Stimulated activated CD4-positive, alpha-beta T cell treated with anti-CD3 and anti-CD28 coated beads, Interleukin-12 subunit alpha, Interleukin-12 subunit beta, amount 100 ng/mL, for 48 hours (primary cell): ENCODE measurements at places on chromosomes 6 and 20.
A peak's percentile ranks its signal among the peaks of the same experiment; 100 is the strongest.

DNA sequence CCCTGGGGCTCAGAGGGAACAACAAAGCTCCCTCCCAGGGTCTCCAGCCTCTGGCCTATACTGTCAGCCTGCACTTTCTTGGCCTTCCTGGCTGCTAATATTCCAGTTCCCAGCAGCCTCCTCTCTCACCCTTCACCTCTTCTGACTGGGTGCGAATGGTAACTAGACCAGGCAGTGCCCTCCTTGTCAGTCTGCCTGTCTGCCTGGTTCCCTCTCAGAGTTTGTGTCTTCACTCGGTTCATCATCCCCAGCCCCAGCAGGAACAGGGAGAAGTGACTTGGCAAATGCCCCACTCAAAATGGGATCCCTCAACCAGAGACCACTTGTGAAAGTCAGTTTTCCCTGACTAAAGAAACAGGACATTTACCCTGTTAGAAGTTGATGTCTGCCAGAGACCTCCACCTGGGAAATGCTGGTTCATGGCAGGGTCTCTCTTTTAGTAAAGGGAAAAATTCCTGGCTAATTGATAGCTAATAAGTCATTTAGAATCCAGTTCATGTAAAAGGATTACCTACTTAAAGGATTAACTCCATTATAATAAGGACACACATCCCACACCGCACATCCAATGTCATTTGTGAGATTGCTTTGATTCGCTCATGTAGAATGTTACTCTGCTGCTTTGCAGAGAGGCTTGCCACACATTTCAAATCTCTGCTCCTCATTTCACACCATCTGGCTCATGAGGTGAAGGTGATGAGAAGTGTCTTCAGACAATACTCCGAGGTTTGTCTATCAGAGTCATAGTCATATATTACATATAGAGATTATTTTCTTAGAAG, 18.6 kb upstream of the MICB start:
- DNase-seq: no peak

GRCh38 chr6:140677781-140678528, 1303.5 kb upstream of the CITED2 start:
- DNase-seq: no peak

GRCh38 chr6:36546308-36546919, 865 bp downstream of the STK38 start:
- DNase-seq: no peak

- no peak for DNase-seq
These were observed 515.8 kb downstream of the PREX1 start for GRCh38 chr20:48311956-48312355.

DNA sequence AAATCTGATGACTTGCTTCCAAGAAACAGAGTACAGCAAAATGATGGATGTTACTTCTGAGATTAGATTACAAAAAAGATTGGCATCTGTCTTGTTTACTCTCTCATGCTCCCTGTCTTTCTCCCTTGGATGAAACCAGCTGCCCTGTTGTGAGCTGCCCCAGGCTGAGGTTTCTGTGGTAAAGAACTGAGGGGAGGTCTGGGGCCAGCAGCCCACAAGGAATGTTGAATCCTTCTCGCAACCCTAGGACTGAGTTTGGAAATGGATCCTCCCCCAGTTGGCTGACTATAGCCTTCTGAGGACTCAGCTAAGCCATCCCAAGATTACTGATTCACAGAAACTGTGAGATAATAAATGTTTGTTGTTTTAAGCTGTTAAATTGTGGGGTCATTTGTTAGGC, 5.6 kb upstream of the HECA start:
- no peak for DNase-seq

DNA sequence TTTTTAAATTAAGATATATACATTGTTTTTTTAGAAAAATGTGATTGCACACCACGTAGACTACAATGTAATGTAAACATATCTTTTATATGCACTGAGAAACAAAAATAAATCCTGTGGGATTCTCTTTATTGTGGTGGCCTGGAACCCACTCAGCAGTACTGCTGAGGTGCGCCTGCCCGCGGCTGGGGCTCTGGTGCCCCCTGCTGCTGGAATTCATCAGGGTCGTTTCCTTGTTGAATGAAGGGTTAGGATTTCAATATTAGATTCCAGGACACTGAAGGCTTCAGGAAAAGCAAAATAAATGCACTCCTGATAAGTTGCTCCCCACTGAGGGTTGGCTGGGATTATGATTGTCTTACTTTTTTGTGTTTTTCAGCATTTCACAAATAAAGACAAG, 175.8 kb upstream of the GGTLC1 start:
- peak; percentile 35 for DNase-seq

- no peak for DNase-seq
These were observed 128.7 kb downstream of the TMEM242 start for GRCh38 chr6:157194643-157195042.

DNA sequence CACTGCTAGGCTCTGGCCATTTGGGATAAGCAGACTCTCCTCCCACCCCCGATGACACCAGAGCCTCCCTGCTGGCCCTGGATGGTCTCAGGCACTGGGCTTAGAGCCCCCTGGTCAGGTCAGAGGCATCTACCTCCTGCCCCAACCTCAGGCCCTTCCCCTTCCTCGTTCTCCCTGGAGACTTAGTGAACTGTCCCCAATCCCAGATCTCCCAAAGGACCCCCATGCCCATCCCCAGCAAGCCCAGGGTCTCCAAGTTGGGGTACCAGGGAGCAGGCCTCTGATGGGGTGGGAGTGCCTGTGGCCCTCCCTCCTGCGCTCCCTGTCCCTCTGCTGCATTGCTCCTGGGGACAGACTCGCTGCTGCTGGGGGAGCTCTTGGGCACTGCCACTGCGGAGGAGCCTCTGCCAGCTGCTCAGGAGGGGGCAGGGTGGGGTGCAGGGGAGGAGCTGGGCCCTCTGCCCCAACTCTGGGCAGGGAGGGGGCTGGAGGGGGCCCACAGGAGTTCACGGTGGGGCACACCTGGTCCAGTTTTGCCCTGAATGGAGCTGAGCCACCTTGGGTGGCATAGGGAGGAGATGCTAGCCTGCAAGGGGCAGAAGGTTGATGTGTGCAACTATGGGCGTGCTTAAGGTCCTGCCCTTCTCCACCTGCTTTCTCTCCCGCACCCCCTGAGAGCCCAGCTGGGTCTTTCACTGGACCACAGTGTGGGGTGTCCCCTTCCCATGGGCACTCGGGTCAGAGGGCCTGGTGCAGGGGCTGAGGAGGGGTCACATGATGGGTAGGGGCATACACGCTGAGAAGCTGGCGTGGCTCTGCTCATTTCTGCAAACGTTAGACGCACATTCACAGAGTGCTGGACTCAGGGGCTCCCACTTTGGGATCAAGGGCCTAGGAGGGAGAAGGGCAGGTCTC, 40.4 kb downstream of the SPDEF start:
- no peak for DNase-seq

DNA sequence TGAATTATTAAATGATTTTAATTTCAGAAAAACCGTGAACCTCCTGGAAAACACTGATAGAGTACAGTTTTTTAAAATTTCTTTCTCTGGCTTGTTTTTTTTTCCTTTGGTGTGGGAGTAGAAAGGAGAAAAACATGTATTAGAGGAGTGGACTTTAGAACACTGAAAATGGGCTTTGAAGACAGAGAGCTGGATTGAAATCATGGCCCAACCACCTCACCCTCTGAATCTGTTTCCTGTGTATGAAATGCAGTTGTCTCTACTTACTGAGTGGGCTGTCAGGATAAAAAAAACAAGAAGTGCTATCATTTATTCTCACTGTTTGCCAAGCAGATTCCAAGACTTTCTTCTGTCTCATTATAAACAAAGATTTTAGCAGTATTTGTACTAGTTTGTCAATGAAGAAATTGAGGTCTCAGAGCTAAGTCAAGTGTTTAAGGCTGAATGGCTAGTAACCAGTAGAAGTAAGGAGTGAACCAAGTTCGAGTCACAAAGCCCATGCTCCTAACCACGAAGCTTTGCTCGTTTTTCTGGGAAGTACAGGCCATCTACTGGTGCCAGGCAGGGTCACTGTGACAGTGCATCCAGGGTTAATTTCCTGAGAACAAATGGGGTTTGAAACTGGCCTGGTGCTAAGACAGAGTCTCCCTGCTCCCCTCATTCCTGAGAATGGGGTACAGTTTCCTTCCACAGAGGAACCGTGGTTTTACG, 256.4 kb downstream of the TMEM242 start:
- DNase-seq: no peak

- DNase-seq: no peak
These were observed 189.0 kb downstream of the BTBD9 start for GRCh38 chr6:38450717-38451116.

- DNase-seq: no peak
These were observed 994 bp downstream of the CLDN20 start for GRCh38 chr6:155264693-155265320.

GRCh38 chr6:21589352-21590345, 3.9 kb upstream of the SOX4 start:
- DNase-seq: peak; percentile 76

DNA sequence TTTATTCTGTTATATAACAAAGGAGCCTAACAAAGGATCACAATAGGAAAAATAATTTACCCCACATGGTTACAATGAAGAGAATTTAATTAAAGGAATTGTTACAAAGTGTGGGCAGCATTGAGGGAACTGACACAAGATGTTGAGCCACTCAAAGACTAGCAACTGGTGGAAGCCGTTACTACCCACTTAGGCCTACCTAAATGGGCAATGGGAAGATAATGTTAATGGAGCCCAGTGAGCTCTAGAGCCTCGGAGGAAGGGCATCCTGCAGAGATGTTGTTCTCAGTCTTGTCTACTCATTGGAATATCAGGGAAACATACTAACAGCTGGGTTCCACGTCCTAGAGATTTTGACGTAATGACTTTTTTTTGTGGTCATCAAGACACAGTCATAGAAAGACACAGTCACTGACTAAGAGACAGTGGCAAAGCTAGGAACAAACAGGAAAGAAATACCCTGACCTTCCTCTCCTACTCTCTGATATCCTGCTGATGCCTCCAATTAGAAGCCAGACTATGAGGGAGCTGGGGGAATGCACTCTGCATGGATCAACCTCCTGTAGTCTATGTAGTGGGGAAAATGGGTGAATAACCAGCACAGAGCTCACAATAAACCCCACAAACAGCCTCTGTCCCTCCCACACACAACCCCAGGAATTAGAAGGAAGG, 523.8 kb upstream of the FLRT3 start:
- DNase-seq: no peak

GRCh38 chr20:48879612-48880245, 41.8 kb upstream of the ARFGEF2 start:
- DNase-seq: no peak

GRCh38 chr6:37607944-37608343, 89.7 kb downstream of the MDGA1 start:
- DNase-seq: no peak

GRCh38 chr6:93183531-93183972, 235.8 kb downstream of the EPHA7 start:
- DNase-seq: no peak

GRCh38 chr20:37615340-37616109, 78.3 kb upstream of the CTNNBL1 start:
- peak; percentile 56 for DNase-seq
